Psoas muscle (tissue), 8 donors: ENCODE measurements at places on chromosomes 4 and X. TPM values are rescaled to one million over a fixed set of nuclear protein-coding genes. Genes with fewer than 3 reads are reported as not detected.

SSX3 gene
- total RNA-seq: not detected

TLR10 gene
- 0.11 TPM for total RNA-seq

DNA sequence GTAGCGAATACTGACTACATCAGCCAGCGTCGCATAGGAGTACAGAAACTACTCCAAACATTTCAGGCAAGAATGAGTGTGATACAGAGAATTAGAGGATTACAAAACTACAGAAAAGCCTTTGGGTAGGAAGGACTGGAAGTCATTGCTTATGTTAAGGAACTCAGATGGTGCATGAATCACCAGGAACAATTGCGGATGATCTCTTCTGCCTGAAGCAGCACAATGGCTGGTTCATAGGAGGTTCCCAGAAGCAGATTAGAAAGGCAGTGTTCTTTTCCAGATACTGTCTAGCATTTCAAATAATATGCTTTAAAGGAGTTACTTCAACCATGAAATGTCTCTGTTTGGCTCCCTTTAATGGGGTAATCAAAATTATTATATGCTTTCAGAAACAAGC lies 42.5 kb upstream of the MAP9 start:
- DNase-seq: no peak

GRCh38 chrX:22559506-22559905 lies 286.8 kb downstream of the CBLL2 start:
- no peak for DNase-seq

GRCh38 chr4:681736-682451 lies 7.1 kb downstream of the SLC49A3 start:
- DNase-seq: no peak

NXF2 gene
- total RNA-seq: not detected

FAM199X gene
- total RNA-seq: 14.7 TPM

CT45A5 gene
- total RNA-seq: not detected

ADH1C gene
- 3.6 TPM for total RNA-seq

DNA sequence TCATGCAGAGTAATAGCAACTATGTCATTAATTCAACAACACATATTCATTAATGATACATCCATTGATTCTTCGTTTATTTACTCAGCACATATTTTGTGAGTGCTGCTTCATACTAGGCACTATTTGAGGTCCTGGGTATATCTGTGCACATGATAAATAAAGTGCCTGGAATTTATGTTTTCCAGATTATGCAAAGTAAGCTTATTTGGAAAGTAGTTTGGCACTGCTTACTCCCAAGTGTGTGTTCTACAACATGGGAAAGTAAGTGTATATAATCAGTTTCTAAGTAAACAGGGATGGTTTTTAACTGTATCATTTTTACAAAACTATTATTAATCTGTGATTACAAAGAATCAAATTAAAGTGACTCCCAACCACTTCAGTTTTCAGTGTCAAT lies 16.8 kb upstream of the EPGN start:
- DNase-seq: no peak

DNA sequence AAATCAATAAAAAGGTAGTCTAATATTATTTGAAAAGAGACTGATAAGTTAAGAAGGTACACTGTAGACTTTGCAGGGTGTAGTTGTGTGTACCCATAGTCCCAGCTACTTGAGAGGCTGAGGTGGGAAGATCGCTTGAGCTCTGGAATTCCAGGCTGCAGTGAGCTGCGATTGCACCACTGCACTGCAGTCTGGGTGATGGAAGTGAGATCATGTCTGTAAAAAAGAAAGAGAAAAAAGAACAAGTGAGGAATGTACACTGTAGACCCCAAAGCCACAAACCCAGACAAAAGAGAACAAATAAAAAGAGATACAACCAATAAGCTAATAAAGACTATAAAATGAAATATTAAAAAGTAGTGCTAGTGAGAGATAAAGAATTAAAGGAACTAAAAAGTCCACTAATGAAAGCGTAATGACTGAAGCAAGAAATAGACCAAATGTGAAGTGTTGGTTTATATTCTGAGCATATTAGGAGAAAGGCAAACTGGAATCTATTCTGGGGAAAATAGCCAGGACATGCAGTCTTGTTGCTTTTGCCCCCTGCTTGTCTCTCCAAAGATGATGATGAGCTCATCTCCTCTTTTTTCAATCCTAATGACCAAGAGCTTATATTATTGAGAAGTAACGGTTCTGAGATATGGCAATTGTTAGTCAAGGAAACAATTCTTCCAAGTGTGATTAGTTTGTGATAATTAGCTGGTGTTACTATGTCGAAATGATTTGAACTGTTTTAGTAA lies 19.1 kb downstream of the GSX2 start:
- DNase-seq: no peak
